Stimulated activated naive B cell treated with anti-CD40 and anti-IgM and Interleukin-4, amounts not matched to agents 10 μg/mL and 1 μg/mL and 100 μg/mL, for 72 hours (primary cell): ENCODE measurements at places on chromosomes 2 and 18.

GRCh38 chr2:230958820-230959756, 34.0 kb upstream of the GPR55 start:
- DNase-seq, result no peak

DNA sequence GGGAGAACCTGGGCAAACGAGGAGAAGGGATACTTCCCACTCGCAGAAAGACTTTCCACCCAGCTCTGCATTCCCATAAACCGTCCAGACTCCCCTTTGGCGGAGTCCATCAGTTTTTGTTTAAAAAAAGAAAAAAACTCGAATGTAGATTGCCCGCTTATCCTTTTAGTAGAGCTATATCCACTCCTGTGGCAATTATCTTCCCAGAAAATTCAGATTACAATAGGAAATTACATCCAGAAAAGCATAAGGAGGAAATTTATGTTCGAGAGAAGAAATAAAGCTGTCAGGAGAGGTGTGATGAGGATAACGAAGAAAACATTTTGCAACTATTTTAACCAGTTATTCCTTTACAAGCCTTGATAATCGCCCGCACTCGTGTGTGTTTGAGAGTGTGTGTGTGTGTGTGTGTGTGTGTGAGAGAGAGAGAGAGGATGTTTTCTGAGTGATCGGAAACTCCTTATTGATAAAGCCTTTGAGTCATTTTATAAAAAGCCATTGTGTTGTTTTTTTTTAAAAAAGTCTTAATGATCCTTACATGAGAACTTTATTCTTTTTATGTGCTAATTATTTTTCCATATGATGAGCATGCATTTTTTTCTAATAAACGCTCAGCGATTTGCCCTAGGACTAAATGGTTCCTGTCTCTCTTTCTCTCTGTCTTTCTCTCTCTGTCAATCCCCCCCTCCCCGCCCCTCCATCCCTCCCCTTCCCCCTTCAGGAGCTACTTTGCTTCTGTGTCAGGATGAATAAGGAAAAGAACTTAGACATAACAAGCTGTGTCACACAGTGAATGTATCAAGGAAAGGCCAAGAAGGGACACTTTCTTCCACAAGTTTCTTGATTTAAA, 1.1 kb upstream of the PPP3R1 start:
- DNase-seq, result no peak

- DNase-seq, result no peak
These were observed 13.4 kb downstream of the GPR35 start for GRCh38 chr2:240638512-240639160.

- no peak for DNase-seq
These were observed 1.7 kb upstream of the GPR35 start for GRCh38 chr2:240623531-240624010.

DNA sequence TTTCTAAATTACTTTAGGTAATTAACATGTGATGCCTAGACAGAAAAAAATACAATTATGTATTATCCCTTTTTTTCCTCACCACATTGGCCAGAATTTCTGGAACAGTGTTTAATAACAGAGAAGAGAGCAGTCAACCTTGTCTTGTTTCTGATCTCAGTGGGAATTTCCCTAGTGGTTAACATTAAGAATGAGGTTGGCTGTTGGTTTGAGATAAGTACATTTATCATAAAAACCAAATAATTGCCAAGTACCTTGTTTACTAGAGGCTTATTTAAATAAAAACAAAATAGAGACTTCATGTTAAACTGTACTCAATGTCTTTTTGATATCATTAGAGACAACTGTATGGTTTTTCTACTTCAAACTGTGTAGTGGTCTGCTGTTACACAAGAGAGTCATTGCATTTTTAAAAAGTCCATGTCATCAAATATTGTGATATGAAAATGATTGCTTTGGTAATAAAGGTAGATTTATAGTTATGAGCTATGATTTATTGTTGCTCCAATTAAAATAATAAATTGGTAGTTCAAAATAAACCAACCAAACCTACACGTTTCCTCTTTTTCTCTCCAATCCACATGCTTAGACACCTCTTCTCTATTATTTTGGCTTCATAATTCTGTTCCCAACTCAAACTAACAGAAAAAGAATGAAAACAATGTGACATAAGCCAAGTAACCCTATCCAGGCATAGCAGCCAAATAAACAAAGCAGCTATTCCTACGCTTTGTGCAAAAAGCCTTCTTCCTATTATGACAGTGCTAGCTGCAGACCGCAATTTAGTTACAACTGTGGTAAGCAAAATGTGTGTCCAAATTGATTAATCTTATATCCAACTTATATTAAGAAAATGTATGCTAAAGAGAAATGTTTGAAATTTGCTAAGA, 20.9 kb upstream of the TANK start:
- no peak for DNase-seq

DNA sequence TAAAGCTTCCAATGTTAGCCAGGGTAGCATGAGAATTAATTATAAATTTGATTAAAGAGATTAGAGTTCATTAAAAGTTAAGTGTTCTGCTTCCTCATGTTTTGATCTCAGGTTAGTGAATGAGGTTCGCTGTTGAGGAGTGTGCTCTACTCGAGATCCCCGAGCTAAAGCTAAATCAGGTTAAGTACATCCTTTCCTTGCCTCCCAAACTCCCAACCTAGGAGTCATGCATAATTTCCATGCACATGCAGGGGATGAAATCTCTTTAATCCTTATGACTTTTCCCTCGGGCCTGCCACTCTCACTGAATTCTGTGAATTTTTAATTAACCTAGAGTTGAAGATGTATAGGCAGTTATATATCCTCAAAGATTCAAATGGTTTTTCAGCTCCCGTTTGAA, 156.1 kb upstream of the NCK2 start:
- DNase-seq, result no peak

GRCh38 chr2:88197732-88198131, 27.6 kb downstream of the THNSL2 start:
- DNase-seq, result no peak

- DNase-seq, result no peak
These were observed 90.9 kb downstream of the SP3 start for GRCh38 chr2:173874003-173874893.

DNA sequence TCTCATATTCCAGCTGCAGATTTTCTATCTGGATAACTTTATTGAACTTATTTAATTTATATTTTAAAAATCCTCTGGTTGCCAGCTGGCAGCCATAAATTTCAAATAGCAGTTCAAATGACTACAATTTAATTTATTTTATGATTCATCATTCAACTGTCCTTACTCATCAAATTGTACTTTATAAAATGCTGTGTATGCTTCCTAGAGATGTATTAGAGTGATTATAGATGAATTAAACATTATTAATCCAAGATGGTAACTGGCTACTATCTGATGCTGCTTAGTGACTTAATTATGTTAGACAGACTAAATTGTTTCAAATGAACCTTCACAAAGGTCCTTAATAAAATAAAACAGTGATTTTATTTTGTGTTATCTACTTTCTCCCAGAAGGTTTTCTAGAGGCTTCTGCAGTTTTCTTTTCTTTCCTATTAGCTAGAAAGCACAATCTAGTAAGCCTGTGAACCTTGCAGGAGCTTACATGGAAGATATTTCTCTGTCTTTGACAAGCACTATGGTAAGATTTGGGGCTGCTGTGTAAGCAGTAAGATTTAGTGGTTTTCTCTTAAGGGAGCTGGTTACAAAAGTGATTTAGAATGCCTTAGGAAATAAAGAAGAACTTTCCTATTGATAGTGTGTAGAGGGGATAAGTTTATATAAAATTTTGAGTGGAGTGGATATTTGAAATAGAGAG, 322.3 kb downstream of the FSIP2 start:
- DNase-seq, result no peak

- no peak for DNase-seq
These were observed 262.5 kb downstream of the KCNJ3 start for GRCh38 chr2:154960802-154961583.

DNA sequence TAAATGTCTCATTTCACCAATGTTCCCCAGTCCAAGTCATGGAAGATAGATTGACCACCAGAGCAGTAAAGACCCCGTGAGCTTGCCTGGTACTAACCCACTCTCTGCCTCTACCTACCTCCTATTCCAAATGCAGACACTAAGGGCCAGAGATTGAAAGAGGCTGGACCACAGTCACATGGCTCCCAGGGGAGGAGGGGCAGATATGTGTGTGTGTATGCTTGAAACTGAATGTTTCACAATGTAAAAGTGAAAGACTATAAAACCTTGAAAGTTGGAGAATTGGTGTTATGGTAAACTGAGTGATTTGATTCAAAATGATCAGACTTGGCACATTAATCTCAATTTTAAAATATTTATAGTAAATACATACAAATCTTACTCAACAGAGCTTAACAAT, 21.7 kb upstream of the KLHL29 start:
- no peak for DNase-seq

DNA sequence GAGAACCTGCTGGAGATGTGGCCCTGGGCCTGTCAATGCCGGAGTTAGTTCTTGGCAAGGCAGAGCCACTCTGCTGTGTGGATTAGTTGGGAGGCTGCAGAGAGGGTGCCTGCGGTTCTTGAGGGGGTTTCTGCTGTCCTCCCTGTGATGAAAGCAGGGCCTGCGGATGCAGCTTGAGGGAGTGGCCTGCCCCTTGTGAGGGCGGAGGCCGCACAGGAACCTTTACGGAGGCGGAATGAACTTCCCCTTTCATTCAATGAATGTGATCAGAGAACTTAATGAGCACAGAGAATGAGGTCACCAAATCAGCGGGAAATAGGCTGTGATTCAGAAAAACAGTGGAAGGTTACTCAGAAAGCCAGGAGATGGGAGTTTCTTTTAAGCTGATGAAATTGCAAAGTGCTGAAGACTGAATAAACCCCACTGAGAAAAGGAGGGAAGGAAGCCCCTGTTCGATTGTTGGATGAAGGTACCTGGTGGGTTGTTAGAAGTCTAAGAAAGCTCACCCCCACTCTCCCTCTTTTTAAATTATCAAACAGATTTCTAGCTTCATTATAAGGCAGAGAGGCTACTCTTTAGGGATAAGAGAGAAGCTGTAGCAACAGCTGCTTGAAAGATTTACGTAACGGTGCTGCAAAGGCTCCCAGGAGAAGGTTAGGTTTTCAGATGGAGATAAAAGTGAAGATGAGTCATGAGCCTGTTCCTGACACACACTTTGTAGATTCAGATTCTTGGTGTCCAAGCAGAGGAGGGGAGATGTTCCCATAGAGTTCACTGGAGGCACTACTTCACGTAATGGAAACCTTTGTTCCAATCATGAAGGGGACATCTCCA, 47.4 kb downstream of the VWA3B start:
- DNase-seq, result peak; percentile 84

DNA sequence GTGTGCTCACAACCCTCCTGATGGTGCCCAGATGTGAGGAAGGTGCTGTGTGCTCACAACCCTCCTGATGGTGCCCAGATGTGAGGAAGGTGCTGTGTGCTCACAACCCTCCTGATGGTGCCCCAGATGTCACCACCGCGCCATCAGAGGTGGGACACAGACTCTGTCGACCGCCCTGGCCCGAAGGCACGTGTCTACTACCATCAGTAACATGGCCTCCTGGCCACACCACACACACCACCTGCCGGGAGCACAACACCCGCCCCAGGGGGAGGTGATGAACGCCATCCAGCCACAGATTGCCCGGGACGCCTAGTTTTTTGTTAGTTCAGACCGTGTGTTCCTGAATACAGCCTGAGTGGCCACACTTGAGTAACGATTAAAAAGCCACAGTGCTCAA, 24.5 kb downstream of the HDAC4 start:
- no peak for DNase-seq

DNA sequence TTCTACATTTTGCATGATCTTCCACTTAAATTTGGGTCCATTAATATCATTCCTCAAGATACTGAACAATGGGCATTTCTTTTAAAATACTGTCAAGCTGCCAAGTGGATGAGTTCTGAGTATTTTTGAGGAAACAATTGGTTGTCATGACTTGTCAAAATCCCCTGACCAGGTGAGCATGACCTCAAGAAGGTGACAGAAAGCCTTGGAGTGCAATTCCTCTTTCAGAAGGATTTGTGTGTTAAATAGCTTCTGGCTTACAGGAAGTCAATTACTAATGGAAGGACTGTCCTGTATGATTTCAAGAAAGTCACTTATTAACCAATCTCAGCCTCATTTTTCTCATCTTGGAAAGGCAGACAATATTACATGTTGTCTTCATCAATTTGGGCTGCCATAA, 460.6 kb downstream of the TSN start:
- no peak for DNase-seq

GRCh38 chr18:407191-407590, 93.3 kb downstream of the COLEC12 start:
- no peak for DNase-seq

DNA sequence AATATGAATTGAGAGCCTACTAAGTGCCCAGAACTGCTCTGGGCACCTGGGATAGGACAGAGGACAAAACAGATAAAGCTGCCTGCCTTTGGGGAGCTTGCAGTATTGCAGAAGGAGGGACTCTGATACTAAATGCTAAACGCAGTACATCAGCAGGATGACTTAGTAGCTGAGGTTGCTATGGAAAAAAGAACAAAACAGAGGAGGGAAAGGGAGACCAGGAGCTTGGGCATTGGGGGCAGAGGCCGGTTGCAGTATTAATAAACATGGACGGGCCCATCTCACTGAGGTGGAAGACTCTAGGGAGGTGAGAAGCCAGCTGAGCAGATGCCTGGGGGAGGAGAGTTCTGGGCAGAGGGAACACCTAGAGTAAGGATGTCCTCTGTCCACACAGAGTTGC, 66.1 kb upstream of the SP3 start:
- DNase-seq, result no peak

DNA sequence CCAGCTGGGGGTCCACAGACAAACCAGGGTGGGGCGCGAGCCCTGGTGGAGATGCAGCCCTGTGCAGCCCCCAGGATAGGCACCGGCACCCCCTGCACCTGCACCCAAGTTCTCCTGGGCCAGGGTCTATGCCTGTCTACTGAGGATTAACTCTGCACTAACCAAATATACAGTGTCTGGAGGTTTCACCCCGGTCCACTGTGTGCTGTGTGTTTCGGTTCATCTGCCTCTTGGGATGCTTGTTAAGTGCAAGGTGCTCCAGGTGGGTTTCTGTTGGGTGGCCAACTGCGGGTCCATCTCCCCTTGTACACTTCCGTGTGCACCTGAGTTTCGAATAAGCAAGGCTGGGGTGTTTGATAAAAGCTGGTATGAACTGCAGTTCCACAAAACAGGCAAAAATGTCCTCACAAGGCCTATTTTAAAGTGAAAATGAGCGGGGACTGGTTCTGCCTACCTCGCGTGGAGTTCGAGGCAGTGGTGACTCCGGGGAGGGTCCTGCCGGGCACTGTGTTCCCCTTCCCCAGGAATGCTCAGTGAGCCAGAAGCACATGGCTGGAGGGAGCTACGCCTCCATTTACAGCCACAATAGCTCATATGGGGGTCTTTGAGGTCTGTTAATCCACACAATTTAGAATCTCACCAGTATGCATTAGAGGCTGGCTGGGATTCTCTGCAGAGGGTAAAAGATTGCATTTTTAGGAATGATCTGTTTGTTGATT, 70.7 kb downstream of the EDAR start:
- no peak for DNase-seq

GRCh38 chr2:12675801-12676200, 40.9 kb upstream of the TRIB2 start:
- no peak for DNase-seq

GRCh38 chr2:114769991-114770390, 327.6 kb downstream of the DPP10 start:
- DNase-seq, result no peak

- DNase-seq, result no peak
These were observed 238.4 kb upstream of the SMAD2 start for GRCh38 chr18:48168861-48169260.
